ENCODE measurements at places on chromosomes 6 and 20.

- no peak for DNase-seq
Observed at GRCh38 chr6:70860920-70861319, 95.9 kb downstream of the B3GAT2 start.

DNA sequence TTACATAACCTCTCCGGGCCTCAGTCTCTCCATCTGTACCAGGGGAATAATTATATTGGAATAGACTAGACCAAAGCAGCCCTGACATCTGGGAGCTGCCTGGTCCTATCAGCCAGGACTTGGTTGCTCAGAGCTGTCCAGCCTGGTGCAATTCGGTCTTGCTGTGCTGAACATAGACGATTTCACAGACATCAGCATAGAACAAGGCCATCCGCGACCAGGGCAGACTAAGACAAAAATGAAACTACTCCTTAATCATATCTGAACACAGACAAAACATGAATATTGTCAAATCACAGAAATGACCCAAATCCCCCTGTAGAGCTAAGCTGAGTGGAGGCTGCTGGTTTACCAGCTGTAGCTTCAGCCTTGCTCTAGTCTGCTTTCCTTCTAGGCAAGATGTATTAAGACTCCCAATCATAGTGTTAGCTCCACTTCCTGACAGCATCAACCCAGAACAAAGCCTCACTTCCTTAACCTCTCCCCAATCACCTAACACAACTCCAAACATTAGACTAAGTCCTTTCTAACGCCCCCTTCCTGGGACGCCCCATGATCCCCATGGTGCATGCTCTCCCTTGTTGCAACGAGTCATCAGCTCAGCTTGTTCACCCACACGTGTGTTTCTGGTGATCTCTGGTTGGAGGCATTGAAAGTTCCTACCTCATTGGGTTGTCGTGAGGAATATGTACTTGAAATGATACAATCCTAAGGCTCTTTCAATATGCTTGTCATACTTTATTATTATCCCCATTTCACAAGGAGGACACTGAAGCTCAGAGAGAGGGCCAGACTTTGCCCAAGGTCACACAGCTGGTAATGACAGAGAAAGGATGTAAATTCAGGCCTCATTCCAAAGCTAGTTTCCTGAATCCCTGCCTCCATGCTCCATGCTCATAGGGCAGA is 3.5 kb upstream of the MAPK13 start:
- DNase-seq = no peak

- DNase-seq = no peak
Observed at GRCh38 chr6:54232703-54233102, 75.5 kb upstream of the TINAG start.

DNA sequence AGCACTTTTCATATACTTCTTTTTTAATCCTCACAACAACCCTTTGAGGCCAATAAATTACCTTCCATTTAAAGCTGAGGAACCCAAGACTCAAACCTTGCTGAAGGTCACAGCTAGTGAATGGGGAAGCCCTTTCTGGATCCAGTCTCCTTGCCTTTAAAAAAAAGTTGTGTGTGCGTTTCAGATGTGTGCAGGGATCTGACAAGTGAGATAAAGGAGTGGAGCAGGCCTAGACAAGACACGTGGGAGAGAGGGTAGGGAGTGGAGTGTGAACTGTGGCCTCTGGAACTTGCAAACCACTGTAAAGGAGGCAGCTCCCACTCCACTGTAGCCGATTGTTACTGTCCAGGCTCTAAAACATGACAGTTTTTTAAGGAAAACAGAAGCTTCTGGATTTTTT is 1.9 kb downstream of the KLHL32 start:
- no peak for DNase-seq

GRCh38 chr6:99254616-99255550 is 94.6 kb downstream of the FAXC start:
- no peak for DNase-seq

Measured in stimulated activated naive CD4-positive, alpha-beta T cell treated with Interleukin-2 at 50 U/mL for 16 hours (primary cell).